ENCODE measurements at places on chromosomes 4 and X.
A peak's percentile ranks its signal among the peaks of the same experiment; 100 is the strongest.

DNA sequence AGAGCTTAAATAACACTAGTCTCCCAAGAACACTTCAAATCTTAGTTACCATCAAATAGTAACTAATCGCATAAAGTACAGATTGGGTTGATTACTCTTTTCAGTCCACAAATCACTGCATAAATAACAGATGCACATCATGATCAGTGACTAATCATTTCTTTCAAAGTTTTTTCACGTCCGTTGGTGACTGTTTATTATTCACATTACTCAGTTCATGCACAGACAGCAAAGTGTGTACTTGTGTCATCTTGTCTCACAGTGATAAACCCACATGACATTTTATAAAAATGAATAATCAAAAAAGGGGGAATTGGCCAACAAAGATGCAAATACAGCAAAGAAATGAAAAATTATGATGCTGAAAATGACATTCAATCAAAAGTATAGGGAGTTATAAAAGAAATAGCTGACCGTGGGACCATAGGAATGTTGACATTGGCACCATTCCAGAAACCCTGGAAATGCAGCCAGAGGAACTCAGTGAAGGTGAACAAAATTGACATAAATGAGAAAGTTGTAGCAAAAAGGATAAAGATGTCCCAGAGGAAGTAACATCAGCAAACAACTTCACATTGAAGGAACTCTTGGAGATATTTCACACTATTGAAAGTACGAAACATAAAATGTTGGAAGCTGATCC lies 161.5 kb downstream of the SOX3 start:
- DNase-seq: no peak

DNA sequence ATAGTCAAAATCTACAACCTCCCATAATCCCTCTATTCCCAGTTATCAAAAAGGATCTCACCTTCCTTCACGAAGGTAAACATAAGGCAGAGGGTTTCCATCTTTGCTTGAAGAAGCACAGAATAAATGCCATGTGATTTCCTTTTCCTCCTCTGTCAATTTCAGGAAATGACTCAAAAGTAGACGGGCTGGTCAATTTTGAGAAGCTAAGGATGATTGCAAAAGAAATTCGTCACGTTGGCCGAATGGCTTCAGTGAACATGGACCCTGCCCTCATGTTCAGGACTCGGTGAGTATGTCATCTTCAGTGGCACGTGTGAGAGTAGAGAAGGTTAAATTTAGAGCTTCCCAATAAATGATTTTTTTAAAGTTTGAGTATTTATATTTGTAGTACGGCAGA lies 240.2 kb downstream of the RAPGEF2 start:
- no peak for DNase-seq

DNA sequence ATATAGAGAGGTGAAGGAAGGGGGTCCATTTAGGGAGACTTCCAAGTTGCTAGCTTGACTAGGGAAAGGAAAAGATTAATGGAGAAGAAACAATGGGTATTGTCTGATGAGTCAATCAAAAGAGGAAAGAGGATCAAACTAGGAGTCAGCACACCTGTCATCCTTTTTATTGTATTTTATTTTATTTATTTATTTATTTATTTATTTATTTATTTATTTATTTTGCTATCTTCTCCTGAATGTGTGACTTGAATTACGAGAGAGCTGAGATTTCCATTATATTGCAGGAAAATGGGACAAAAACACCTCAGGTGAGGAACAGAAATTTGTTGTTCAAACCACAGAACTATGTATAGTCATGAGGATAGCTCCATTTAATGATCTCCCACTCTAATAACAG lies 58.9 kb downstream of the NUDT11 start:
- DNase-seq: no peak

- DNase-seq: no peak
Measured at GRCh38 chr4:140109737-140110136, 44.2 kb downstream of the MAML3 start.

GRCh38 chrX:46683048-46683447 lies 75.9 kb downstream of the SLC9A7 start:
- peak; percentile 6 for DNase-seq

- no peak for DNase-seq
Measured at GRCh38 chr4:4456351-4456750, 69.4 kb downstream of the NSG1 start.

DNA sequence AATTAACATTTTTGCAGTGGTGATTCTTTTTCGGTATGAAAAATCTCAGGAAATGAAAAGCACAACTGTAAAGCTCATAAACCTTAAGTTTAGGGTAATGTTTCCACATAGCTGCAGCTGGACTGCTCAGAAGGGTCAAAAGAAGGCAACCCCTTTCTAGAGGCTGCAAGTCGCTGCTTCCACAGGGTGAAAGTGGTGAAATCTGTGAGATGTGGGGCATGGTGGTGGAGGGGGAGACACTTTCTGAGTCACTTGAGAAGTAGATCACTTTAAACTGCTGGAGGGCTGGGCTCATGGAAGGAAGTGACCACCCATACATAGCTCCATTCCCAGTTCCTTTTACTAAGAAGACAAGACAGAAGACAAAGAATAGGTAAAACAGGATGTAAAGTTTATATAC lies 8.7 kb downstream of the SFRP2 start:
- DNase-seq: no peak

GRCh38 chr4:38846015-38846414 lies 10.6 kb downstream of the TLR6 start:
- DNase-seq: no peak

- no peak for DNase-seq
Measured at GRCh38 chr4:123517176-123517575, 120.6 kb downstream of the SPRY1 start.

DNA sequence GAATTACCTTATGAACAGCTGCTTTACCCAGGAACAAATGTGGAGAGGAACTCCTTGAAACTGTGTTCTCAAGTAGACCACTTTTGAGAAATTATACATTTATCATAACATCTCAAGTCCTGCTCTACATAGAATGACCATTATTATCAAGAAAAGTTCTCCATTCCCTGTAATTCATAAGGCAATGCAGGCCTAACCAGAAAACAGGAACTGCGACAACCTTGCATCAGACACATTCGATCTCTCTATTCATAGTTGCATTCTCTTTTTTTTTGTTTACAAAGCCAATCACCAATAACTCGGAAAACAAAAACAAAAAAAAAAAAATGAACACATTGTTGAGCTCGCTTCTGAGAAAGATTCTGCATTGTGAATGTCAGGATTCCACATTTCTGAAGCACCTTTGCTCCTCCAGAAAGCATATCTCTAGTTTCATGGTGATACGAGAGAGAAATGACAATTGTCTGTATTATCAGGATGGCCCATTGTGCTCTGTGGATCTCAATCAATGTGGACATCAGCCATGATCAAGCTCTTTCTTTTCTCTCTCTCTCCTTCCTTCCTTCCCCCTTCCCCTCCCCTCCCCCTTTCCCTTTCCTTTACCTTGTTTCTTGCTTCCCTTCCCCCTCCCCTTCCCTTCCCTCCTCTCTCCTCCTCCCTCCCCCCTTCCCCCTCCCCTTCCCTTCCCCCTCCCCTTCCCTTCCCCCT lies 32.4 kb upstream of the CD99 start:
- no peak for DNase-seq

Data from iPS-NIHi11 (cell line).